Progenitor cell of endocrine pancreas (in vitro differentiated cells): ENCODE measurements at places on chromosomes 7 and 10.

DNA sequence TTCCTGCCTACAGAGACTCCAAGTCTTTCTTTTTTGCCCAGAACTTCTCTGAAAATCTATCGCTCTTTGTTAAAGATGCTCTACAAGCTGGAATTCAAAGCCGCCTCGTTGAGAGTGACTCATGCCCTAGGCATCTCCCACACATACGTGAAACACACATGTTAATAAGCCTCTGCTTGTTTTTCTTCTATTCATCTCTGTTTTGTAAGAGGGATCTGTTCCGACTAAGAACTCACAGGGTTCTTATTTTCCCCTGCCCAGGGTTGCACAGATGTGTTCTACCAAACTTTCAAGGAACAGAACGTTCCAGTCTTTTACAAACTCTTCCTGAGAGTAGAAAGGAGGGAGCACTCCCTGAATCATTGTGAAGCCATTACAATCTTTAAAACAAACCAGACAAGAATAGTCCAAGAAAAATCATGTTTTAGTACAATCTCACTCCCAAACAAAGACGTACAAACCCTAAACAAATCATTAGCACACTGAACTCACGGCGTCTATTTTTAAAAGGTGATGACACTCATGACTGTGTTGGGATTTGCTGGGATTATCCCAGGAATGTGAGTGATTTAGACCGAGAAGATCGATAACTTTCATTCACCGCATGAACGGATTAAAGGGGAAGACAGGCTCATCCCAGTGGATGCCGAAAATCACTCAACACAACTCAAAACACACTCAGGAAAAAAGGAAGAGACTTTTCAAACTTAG lies 55.3 kb upstream of the INPP5A start:
- H3K4me3 ChIP-seq: no peak overlapping the region
- H3K36me3 ChIP-seq: no peaks in the 10 kb centered on the region
- no peak for DNase-seq
- H3K4me1 ChIP-seq: peaks cover 5% of the 10 kb centered on the region
- peak overlapping the region; percentile 44 for H3K27ac ChIP-seq
- peaks cover 26% of the 10 kb centered on the region for H3K27me3 ChIP-seq

DNA sequence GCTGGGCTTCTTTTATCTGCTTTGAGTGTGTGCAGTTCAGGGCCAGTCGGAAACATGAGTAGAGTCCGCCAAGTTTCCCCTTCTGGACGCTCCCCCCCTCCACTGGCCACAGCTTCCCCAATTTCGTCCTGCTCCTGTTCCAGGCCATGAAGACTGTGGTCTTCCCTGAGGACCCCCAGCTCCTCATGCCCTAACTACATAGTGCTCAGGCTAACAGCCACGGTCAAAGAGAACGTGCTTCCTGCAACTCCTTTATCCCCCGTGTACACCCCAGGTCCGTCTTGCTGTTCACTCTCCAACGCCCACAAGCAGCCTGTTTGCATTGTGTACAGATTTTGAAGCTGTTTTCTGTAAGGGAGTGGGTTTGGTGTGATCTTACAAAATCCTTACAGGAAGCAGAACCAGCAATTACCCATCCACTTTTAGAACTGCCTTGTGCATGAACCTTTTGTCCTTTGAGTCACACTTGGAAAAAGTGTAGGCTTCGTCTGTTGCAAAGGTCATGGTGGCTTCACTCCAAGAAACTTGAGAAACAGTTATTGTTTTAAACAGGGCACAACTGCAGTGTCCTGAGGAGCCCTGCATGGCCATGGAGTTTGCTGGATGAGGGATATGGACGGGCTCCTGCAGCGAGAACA lies 77.0 kb upstream of the FAM20C start:
- peaks cover 21% of the 10 kb centered on the region for H3K27me3 ChIP-seq
- H3K4me3 ChIP-seq: no peak overlapping the region
- no peak overlapping the region for H3K27ac ChIP-seq
- no peaks in the 10 kb centered on the region for H3K36me3 ChIP-seq
- no peak for DNase-seq
- H3K4me1 ChIP-seq: peaks cover 4% of the 10 kb centered on the region

DNA sequence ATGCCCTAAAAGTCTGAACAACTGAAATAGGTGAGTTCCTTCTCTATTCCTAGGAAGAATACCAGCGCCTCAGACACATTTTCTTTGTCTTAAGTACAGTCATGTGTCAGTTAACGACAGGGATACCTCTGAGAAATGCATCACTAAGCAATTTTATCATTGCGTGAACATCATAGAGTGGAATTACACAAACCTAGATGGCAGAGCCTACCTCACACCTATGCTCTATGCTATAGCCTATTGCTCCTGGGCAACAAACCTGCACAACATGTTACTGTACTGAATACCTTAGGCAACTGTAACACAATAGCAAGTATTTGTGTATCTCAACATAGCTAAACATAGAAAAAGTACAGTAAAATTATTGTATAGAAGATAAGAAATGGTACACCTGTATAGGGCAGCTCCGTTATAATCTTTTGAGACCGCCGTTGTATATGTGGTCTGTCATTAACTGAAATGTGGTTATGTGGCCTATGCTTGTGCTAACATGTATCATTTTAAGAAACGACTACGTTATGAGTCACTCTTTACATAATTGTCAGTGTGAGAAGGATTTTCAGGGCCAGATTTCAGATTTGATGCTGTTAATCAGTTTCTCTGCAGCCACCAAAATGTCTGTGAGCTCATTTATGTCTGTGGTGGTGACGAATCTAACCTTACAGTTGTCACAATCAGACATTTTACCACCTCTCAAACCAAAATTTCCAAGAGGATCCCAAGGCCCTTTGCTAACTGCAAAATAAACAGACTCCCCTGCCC lies 66.1 kb upstream of the STK17A start:
- no peak overlapping the region for H3K27ac ChIP-seq
- H3K36me3 ChIP-seq: no peaks in the 10 kb centered on the region
- no peak overlapping the region for H3K4me3 ChIP-seq
- no peaks in the 10 kb centered on the region for H3K27me3 ChIP-seq
- DNase-seq: no peak

GRCh38 chr7:79091661-79092060 lies 361.8 kb downstream of the MAGI2 start:
- H3K27me3 ChIP-seq: no peaks in the 10 kb centered on the region
- no peak overlapping the region for H3K4me3 ChIP-seq
- DNase-seq: no peak
- H3K4me1 ChIP-seq: no peaks in the 10 kb centered on the region
- H3K27ac ChIP-seq: no peak overlapping the region

DNA sequence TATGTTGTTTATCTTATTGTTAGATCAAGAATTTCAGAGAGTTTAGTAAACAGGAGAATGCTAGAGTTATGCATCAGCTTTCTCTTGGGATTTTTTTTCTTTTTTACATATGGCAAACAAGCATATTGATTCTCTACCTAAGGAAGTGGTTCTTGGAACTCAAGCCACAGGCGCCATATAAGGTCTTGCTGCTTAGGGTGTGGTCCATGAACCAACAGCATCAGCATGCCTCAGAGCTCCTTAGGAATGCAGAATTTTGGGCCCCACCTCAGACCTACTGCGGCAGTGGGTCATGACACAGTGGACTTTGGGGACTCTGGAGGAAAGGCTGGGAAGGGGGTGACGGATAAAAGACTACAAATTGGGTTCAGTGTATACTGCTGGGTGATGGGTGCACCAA lies 230.8 kb downstream of the SKAP2 start:
- DNase-seq: no peak
- H3K4me1 ChIP-seq: no peaks in the 10 kb centered on the region
- no peaks in the 10 kb centered on the region for H3K36me3 ChIP-seq
- no peak overlapping the region for H3K4me3 ChIP-seq

DNA sequence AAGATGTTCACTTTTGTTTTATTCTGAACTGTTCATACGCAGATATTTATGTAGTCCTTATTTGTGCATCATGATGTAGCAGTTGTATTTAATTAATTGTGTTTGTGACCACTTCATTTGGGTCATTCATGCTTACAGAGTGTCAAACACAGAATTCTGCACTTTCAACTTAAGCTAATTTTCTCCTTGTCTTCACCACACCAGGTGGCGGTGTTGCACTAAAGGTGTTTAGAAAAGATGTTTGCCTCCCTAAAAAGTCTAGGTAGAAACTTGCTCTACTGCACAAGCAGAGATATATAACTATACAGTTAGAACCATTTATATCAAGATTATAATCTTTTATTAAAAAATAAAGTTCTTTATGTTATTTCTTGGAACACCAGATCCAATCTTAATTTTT lies 1.3 kb upstream of the TAS2R38 start:
- no peaks in the 10 kb centered on the region for H3K36me3 ChIP-seq
- no peak for DNase-seq
- no peak overlapping the region for H3K4me3 ChIP-seq
- peaks cover 2% of the 10 kb centered on the region for H3K4me1 ChIP-seq
- H3K27me3 ChIP-seq: peaks cover 8% of the 10 kb centered on the region

DNA sequence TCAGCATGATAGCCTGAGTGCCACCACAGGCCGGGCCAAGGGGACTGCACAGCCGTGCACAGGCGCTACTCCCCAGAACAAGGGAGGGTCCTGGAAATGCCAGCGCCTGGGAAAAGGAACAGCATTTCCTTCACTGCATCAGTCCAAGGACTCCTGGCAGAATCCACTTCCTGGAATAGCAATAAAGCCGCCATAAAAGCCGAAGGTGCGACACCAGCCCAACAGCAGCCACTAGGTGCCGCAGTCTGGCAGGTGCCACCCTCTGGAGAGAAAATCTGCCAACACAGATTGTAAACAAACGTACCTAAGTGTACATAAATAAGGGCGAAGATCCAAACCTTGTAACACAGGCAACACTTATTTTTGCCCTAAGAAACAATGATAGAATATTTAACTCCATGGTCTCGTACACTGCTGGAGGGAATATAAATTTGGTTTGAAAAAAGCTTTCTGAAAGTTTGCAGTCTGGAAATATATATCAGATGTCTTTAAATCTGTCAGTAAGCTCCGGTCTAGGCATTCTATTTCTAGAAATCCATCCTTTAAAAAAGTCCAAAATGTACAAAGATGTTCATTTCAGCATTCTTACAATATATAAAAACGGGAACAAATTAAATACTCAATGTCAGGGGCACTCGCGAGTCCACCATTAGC lies 22.2 kb downstream of the VOPP1 start:
- no peaks in the 10 kb centered on the region for H3K27me3 ChIP-seq
- H3K4me3 ChIP-seq: no peak overlapping the region
- peaks cover 29% of the 10 kb centered on the region for H3K4me1 ChIP-seq
- no peaks in the 10 kb centered on the region for H3K36me3 ChIP-seq
